GM23248 (cell line): ENCODE measurements at places on chromosomes 5 and 9. TPM values are rescaled to one million over a fixed set of nuclear protein-coding genes. Genes with fewer than 3 reads are reported as not detected.
A peak's percentile ranks its signal among the peaks of the same experiment; 100 is the strongest.

STING1 gene
- total RNA-seq, result 75.0 and 87.8 TPM in 2 replicates

RPL7A gene
- total RNA-seq, result 1,262 and 1,382 TPM in 2 replicates

VCAN gene
- total RNA-seq, result 241 and 327 TPM in 2 replicates

EPB41L4B gene
- total RNA-seq, result 0.76 and 1.0 TPM in 2 replicates

OMD gene
- 0.11 TPM in 1 of 2 replicates, not detected in the other for total RNA-seq

NNT gene
- total RNA-seq, result 27.2 and 47.2 TPM in 2 replicates

KIF24 gene
- 1.1 and 1.6 TPM in 2 replicates for total RNA-seq

SPOUT1 gene
- 15.9 and 53.0 TPM in 2 replicates for total RNA-seq

SLC25A2 gene
- not detected in 2 replicates for total RNA-seq

TAF11L12 gene
- not detected in 2 replicates for total RNA-seq

IL5 gene
- total RNA-seq, result not detected in 2 replicates

DNA sequence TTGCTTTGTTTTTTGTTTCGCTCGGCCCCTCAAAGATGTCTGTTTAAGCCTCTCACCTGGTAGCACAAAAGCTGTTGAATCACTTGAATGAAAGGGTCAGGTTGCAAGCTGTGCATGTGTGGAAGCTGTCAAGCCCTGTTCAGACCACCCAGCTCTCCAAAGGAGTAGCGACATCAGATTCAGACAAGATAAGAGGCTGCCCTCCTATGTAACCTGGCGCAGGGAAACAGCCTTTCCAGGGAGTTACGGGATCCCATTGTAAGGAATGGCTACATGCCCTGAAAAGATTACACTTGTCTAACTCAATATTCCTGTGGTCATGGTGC lies 2.9 kb downstream of the FREM1 start:
- DNase-seq, result no peak

- no peak for DNase-seq
These were observed 72.0 kb upstream of the CTSL start for GRCh38 chr9:87653941-87654340.

DNA sequence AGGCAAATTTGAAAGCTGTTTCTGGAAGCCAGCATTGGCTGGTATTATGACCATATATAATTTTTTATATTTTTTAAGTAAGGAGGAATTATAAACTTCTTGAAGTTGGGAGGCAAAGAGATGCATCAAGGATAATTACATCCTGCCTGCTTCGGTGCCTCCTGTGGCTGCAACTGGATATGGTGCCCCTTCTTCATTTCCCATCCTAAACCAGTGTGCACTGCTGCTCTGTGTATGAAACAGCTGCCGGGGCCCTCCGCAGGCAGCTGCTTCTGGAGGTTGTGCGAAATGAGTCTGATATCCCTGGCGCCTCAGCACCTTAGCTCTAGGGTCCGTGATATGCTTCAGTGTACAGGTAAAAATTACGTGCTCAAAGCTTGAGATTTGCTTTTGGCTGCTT lies 304.2 kb downstream of the ENC1 start:
- DNase-seq, result peak; percentile 8

DNA sequence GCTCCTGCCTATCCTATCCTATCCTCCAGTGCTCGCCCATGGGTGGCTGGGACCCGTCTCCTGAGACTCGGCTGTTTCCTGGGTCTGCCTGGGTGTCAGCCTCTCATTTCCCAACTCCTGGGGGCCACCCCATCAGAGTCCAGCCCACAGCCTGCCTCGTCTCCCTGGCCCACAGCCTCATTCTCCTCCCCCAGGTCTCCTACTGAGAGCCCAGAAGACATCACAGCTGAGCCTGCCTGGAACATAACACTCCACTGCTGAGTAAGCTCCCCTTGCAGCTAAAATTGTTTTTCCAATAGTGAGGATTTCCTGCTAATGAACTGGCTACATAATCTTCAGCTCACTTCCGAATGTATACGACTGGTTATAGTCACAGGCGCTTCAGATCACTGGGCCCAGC lies 95.3 kb downstream of the TTLL11 start:
- DNase-seq, result no peak

GRCh38 chr9:35917261-35917660 lies 8.0 kb downstream of the SPAAR start:
- no peak for DNase-seq

GRCh38 chr5:73743161-73743560 lies 117.2 kb downstream of the ARHGEF28 start:
- DNase-seq, result no peak

- DNase-seq, result no peak
These were observed 91.1 kb downstream of the BRINP1 start for GRCh38 chr9:119278171-119278570.

GRCh38 chr9:127004946-127005769 lies 90.6 kb downstream of the RALGPS1 start:
- DNase-seq, result peak; percentile 57

GRCh38 chr5:111706345-111706744 lies 50.6 kb downstream of the NREP start:
- no peak for DNase-seq

DNA sequence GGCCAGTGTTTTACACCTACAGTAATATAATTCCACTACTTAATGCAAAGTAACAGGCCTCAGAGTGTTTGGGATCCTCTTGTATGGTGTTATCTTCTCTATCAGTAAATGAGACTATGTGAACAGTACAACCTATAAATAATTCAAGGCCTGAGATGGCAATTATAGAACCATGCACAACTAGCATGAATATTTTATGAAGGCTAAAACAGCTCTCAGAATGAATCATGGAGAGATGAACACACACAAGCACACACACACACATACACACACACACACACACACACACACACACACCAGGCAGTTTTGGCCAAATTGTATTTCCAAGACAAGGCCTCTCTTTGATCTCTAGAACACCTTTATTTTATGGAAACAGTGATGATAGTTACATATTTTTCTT lies 224.9 kb downstream of the EBF1 start:
- DNase-seq, result peak; percentile 25

GRCh38 chr5:53087171-53087570 lies 22.4 kb downstream of the MOCS2 start:
- DNase-seq, result no peak

DNA sequence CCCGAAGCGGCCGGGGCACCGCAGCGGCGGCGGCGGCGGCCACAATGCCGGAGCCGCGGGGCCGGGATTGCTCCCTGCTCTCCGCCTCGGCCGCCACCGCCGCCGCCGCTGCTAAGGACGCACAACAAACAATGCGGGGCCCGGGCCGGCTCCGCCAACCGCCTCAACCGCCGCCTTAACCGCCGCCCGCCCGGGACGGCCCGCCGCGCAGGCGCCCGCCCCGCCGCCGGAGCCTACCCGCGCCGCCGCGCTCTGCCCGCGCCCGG lies 254 bp downstream of the STRBP start:
- no peak for DNase-seq

DNA sequence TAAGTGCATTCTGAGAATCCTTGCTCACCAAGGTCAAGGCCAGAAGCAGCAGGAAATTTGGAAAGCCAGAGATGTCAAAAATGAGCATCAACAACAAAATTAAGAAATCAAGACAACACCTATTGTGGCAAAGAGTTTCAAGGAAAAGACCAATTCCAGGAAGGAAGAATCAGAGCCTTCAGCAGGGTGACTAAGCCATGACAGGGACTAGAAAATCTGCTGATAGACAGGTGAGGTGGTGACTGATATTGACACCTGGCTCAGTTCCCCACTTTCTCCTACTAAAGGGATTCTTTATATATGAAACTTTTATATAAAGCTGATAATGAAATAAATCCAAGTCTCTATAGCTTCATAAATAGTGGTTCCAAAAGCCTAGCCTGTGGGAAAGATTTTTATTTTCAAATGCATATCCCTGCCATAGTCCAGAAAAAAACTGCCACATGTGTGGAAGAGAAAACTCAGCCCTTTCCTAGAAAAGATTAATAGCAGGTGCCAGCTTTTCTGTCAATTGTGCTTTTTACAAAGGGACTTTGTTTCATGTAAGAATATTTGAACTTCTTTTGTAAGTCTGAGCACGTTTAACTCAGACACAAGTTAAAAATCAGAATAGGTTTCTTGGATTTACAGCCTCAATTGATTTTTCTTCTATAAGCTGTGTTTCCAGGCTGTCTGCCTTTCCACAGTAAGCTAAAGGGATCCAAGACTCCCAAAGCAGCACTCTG lies 81.1 kb upstream of the GRAMD2B start:
- no peak for DNase-seq

- DNase-seq, result peak; percentile 64
These were observed 871 bp downstream of the GLE1 start for GRCh38 chr9:128505414-128505765.

- peak; percentile 69 for DNase-seq
These were observed 127.8 kb downstream of the MED27 start for GRCh38 chr9:131951905-131952304.

GRCh38 chr5:11898-12297 lies 80.1 kb upstream of the PLEKHG4B start:
- peak; percentile 60 for DNase-seq
